ENCODE measurements at places on chromosomes 2 and 18. TPM values are rescaled to one million over a fixed set of nuclear protein-coding genes. Genes with fewer than 3 reads are reported as not detected.

The ACMSD gene
- total RNA-seq = not detected

The KCTD1 gene
- 36.9 TPM for total RNA-seq

The DSG3 gene
- not detected for total RNA-seq

The CDH20 gene
- total RNA-seq = not detected

The IL36A gene
- total RNA-seq = not detected

The SERPINB10 gene
- not detected for total RNA-seq

Data from A549 treated with GW870086 at 1 μM for 4 hours (cell line).